NCI-H1930 (cell line): ENCODE measurements at places on chromosomes 7 and 10.

GRCh38 chr7:31488562-31489203 lies 25.2 kb upstream of the ITPRID1 start:
- DNase-seq = peak; percentile 47

GRCh38 chr7:45663965-45664633 lies 89.9 kb downstream of the ADCY1 start:
- no peak for DNase-seq

GRCh38 chr7:100642534-100642907 lies 1.2 kb upstream of the TFR2 start:
- DNase-seq = no peak

GRCh38 chr10:127945341-127945758 lies 38.4 kb downstream of the PTPRE start:
- DNase-seq = no peak

GRCh38 chr7:66170309-66171231 lies 34.6 kb upstream of the TPST1 start:
- no peak for DNase-seq

DNA sequence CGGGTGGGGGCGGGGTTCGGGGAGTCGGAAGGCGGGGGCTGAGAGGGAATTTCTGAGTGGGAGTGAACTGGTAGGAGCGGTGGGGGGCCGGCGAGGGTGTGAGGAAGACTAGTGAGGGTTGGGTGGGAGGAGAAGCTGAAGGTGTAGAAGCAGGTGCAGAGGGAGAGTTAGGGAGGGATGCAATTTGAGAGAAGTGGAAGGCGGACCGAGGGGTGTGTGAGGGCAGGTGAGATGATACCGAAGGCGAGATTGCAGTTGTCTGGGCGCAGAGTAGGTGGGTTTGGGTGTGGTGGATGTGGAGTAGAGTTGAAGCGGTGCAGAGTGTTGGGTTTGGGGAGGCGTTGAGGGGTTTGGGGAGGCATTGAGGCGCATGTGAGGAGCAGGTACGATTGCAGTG lies 643 bp downstream of the KAT6B start:
- DNase-seq = no peak

GRCh38 chr7:118052336-118052735 lies 131.6 kb upstream of the LSM8 start:
- no peak for DNase-seq

DNA sequence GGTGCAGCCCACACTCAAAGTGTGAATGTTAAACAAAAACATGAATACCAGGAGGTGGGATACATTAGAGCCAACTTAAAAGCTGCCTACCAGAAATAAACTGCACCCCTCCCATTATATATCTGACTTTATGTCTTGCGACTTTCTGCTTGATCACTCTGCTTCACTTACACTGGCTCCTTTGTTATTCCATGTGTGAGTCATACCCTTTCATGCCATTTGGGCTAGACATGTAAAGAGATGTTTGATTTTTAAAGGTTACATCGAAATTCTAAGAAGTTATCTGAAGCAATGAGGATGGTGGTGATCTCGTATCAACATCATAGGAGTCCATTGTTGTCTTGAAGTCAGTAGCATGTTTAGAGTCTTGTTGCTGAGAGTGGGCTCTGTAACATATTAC lies 31.6 kb upstream of the ETV1 start:
- no peak for DNase-seq

- no peak for DNase-seq
Measured at GRCh38 chr10:501596-501995, 187.9 kb downstream of the DIP2C start.

DNA sequence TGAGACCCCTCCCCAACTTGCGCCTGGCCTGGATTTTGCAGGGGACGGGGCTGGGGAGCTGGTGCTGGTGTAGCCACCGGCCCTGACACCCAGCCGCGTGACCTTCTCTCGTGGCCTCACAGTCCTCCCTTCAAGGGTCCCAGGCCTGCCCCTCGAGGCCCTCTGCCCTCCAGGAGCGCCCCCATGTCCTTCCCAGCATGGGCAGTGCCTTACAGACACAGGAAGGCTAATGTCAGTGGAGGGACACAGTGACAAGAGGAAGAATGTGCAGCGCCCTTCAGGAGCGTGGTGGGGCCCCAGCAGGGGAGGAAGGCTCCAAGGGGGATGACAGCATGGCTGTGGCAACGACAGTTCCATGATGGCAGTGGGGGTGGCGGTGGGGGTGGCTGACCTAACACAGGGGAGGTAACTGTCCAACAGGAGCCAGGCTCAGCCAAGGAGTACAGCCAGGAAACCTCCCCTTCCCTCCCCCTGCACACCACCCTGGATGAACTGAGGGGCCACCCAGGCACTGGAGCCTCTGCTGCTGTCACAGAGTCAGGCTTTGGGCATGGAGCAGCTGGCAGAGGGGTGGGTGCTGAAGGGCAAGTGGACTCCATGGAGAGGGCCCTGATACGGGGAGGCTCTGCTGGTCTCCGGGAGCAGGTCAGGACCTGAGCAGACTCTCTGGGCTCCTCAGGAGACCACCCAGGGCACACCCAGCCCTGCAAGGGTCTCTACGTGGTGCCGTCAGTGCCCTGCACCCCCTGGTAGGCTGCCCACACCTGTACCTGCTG lies 76.0 kb upstream of the RET start:
- DNase-seq = no peak

DNA sequence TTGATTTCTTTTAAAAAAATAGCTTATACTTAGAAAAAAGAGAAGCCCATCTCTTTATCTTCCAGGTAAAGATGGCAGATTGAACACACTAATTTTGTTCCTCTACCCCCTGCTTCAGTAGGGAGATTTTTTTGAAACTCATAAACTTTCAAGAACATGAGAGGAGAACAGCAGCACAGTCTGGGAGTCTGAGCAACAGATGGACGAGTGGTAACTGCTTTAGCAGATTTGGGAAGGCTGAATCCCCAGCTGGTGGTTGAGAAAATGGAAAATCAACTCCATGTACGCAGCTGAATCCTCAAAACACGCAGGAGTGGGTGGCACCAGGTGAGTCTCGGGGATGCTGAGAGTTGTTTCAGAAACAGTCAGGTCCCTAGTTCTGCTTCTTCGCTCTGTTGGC lies 114.6 kb upstream of the CTBP2 start:
- DNase-seq = no peak

DNA sequence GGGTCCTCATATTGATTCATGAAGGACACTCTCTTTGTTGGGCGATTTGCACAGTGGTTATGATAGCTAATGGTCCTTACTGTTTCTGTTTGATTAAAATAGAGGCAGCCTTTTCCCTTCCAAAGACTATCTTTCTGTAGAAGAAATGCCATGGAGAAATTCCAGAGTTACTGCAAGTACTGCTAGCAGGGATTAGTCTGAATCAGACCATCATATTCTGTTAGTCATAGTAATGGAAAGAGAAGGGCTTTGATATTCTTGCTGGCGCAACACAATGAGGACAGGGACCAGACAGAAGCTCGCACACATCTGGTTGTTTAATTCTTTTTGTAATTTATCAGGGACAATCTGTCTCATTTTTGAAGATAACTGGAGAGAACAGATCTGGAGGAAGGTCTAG lies 304.5 kb upstream of the FZD8 start:
- no peak for DNase-seq

- DNase-seq = no peak
Measured at GRCh38 chr7:112162142-112162766, 43.9 kb downstream of the DOCK4 start.

DNA sequence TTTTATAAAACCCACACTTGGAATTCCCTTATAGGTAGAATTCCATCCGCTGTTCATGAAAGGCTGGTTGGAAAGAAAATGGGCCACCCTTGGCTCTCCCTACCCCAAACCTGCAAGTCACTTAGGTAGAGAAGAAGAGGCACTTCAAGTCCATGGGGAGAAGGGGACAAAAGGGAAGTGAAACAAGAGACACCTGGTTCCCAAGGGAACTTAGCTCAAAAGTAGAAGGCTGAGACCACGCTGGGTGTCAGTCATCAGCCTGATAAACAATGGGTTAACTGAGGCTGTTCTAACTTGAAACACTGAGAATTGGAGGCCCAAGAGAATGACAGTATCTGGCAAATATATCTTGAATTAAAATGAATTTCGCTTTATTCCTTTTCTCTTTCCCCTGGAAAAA lies 330.8 kb upstream of the NFE2L3 start:
- DNase-seq = no peak

- DNase-seq = no peak
Measured at GRCh38 chr10:118034791-118035261, 11.9 kb downstream of the RAB11FIP2 start.

- DNase-seq = no peak
Measured at GRCh38 chr7:151252961-151253711, 4.6 kb upstream of the SMARCD3 start.

DNA sequence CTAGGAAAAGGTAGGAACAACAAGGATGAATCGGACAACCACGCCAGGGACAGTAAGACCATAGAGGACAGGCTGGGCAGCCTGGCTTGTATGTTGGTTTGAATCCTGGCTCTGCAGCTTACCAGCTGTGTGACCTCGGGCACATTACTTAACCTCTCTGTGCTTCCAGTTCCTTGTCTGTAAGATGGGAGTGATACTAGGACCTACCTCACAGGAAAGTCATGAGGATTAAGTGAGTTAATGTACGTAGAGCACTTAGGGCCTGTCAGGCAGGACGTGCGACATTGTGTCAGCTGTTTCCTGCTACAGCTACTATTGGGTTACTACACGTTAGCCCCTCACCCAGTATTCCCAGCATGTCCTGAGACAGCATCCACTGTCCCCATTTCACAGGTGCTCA lies 32.1 kb downstream of the PLAC9 start:
- no peak for DNase-seq

- DNase-seq = no peak
Measured at GRCh38 chr10:73998623-73998928, 660 bp downstream of the VCL start.

DNA sequence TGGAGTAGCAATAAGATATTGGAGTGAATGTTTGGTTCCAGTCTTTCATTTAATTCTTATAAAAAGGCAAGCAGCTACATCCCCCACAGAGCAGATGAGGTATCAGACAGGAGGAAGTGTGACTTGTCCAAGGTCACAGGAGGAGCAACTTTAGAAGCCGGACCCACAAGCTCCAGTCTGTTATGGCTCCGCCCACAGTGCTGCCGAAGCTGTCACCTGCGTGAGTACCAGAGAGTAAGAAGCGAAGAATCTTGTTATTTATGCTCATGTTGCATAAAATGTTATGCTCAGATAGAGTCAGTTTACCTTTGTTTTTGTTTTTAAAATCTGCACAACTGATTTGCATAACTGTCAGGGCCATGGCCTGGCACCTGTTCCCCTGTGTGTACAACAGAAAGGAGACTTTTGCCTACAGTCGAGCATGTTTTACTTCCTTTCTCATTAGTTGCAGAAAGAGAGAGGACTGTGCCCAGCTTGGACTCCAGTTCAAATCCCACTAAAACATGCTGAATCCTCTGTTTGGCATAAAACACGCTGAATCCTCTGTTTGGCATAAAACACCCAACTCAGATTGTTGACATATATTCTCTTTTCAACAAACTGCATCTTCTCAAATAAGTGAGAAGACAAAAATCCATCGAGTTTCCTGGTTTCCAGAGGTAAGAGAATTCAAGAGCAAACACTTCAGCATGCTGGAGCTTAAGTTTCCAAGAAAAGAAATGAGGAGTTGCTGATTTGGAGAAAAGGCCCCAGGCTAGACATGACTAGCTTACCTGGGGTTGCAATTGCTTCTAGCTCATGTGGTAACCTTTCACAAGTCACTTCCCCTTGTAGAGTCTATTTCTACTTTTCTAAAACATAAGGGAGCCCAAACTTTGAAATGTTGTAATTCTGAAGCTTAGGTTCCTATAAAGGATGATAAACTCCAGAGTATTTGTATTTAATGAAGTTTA lies 409.8 kb upstream of the ZMIZ1 start:
- DNase-seq = no peak

GRCh38 chr7:64611717-64612116 lies 48.8 kb upstream of the ZNF680 start:
- DNase-seq = no peak

- DNase-seq = no peak
Measured at GRCh38 chr10:42809676-42810075, 27.1 kb downstream of the BMS1 start.

GRCh38 chr7:78007231-78007630 lies 208.7 kb downstream of the PHTF2 start:
- no peak for DNase-seq

DNA sequence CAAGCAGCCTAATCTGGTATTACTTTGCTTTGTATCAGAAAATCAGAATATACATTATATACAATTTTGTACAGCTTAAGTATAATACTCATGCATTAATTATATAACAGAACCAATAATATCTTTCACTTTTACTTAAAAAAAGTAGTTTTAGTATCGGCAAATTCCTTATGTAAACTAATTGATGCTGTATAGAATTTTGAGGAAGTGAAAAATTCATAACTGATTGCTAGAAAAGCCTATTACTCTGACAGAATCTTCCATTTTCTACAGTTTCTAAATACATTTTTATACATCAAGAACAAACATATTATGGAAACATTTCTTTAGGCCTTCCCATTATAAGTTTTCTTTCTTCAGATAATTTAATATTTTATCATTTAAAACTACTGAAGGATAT lies 124.0 kb upstream of the GPR22 start:
- DNase-seq = no peak

DNA sequence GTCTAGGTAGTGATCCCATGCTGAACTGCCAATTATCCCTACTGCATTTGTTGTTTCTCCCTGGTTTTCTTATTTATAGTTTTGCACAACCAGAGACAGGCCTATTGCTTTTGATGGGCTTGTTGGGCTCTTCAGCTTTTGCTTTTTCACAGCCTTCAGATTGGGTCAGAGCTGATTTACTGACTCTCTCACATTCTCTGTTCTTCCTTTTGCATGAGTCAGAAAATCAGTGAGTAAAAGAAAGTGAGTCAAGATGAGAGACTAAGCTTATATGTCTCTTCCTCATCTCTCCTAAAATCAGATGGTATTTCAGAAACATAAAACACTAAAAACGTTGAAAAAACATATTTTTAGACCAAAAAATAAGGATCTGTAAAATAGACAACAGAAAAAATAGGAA lies 1135.4 kb downstream of the XPNPEP1 start:
- no peak for DNase-seq

DNA sequence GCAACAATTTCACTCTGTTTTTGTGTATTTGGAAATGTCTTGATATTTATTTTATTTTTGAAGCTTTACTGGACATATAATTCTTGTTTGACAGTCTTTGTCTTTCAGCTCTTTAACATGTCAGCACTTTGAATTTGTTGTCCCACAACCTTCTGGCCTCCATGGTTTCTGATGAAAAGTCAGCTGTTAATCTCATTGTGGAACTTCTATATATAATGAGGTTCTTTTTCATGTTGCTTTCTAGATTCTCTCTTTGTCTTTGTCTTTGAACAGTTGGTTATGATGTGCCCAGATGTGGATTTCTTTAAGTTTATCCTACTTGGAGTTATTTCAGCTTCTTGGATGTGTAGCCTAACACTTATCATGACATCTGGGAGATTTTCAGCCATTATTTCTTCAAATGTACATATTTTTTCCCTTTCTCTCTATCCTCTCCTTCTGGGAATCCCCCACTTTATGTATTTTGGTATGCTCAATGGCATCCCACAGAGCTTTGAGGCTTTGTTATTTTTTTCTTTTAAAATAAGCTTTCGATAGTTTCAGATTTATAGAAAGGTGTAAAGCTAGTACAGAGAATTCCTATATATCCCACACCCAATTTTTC lies 9.5 kb upstream of the LMTK2 start:
- no peak for DNase-seq

- DNase-seq = no peak
Measured at GRCh38 chr10:57925045-57925444, 342.6 kb downstream of the IPMK start.

GRCh38 chr10:45163315-45163975 lies 152.0 kb downstream of the OR13A1 start:
- no peak for DNase-seq

GRCh38 chr10:111873621-111874135 lies 309.9 kb downstream of the GPAM start:
- no peak for DNase-seq
